ENCODE measurements at places on chromosomes 11 and 22.

GRCh38 chr11:131766637-131767036, 396.2 kb downstream of the NTM start:
- DNase-seq = no peak

- no peak for DNase-seq
Measured at GRCh38 chr22:49238181-49239141, 589.2 kb downstream of the BRD1 start.

DNA sequence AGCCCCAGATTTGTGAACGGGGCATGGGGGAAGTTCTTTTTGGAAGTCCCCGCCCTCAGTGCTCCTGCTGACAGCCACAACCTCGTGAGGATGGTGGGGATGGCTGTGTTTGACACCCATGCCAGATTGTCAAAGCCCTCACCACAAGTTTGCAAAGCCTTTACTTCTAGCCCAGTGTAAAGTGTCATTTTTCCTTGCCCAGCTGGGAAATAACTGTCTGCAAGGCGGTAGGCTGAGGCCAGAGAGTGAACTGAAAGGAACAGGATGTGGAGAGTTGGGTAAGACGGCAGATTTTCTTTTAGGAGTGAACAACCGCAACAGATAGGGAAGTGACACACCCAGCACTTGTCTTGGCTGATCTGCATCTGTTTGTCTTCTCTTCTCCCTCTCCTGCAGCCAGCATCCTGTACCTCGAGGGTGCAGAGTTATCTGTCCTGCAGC, 13.6 kb downstream of the IL17RA start:
- no peak for DNase-seq

DNA sequence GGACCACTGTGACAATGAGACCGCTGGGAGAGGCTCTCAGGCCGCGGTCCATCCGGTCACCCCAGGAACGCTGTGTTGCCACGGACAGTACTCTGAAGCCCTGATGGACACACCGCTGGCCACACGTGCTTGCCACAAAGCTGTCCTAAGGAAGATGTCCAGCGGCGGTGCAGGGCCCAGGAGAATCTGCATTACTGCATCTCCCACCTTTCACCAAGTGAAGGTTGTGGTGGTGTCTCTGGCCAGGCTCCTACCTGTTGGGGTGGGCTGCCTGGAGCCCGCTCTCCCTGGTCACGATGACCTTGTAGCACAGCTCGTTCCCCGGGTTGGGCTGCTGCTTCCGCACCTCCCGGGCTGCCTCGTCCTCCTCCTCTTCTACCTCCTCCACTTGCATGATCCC, 4.2 kb downstream of the TTLL12 start:
- no peak for DNase-seq

DNA sequence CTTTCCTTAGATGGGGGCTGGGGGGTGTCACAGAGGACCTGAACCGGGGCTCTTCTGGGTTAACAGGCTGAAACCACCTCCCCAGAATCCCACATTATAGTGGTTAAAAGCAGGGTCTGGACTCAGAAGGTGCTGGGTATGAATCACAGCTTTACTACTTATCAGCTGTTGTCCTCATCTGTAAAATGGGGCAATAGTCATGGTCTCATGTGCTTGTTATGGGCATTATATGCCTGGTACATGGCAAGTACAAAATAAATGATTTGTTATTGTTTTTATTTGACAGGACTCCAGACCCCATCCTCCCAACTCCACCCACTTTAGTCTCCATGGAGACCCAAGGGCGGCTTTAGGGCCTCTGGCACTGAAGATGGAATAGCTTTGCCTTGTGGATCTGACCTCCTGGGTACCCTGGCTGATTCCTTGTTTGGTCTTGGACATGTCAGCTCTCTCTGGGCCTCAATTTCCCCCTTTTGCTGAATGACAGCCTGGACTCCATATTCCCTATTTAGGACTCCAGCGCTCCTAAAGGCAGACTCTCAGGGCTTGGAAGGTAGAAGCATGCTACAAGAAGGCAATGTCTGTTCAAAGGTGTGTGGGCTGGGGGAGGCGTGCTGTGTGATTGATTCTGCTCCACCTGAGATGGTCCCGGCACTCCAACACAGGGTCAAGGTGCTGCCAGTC, 812 bp upstream of the SMTN start:
- DNase-seq = no peak

DNA sequence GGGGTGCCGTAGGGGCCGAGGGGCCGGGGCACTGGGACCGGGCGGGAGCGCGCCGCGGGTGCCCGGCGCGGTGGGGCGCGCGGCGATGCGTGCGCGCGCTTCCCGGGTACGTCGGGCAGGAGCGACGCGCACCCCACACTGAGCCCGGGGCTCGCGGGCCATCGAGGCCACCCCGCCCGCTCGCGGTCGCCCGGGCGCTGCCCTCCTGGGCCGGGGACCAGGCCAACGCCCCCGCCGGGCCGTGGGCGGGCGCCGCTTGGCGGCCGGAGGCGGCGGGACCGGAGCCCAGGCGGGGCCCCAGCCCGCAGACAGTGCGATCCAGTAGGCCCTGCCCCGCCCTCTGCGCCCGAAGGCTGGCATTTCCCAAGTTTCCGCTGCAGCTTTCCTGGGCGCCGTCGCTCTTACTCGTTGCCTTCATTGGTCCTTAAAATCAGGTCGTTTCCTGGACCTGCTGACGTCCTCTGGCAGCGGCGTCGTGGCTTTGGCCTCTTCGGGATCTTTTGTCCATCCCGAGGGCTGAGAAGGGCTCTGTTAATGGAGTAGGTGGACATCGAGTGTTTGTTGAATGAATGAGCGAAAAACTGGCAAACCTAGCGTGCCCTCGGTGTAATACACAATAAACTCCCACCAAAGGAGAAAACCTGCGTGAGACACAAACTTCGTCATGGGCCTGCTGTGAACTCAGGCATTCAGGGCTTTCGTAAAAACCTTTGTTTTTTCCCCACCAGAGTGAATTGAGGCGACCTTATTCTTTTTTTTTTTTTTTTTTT, 638 bp downstream of the PARVA start:
- no peak for DNase-seq

- peak; percentile 31 for DNase-seq
Measured at GRCh38 chr11:9774591-9775397, 110.9 kb downstream of the SWAP70 start.

DNA sequence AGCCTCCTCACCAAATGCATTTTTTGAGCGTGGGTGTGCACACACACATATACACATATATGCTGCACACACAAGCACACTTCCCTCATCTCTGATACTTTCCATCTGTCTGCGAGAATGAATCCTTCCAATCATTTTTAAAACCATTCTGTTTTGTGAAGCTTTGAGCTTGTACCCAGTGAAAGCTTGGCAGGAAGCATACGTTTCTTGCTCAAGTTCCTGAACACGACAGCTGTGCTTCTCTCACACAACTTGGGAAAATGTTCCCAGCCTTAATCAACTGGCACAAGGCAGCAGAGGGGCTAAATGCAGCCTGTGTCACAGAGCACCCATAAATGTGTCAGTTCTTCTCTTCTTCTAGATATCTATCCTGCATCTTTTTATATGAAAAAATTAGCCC, 524.0 kb upstream of the KIRREL3 start:
- no peak for DNase-seq

DNA sequence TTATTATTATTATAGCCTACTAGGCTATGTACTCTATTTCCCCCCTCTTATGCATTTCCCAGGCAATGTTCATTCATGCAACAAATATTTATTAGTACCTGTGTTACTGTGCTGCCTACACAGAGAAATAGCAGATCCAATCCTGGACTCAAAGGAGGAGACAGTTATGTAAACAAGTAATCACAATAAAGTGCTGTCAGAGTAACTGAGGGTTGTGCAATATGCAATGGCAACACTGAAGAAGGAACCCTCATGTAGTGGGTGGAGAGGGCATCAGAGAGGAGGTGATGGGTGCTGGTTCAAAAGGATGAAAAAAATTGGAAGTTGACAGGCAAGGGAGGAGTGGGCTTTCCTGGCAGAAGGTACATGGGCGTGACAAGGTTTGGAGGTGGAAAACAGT, 886 bp upstream of the P4HA3 start:
- DNase-seq = peak; percentile 21

DNA sequence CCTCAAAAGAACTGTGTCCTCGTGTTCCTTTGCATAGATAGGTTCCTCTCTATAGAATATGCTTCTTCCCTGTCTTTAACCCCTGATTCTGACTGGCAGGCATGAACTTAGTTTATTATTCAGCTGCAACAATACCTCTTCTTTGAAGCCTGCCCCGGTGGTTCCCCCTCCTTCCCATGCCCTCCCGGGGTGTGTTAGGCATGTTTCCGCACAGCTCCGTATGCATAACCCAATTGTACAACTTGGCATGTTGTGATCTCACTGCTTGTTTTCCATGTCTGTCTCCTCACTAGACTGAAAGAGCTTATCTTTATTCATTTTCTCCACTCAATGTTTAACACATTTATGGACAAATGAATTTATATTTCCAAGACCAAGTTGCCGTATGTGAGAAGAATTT, 72.6 kb downstream of the DEPDC5 start:
- no peak for DNase-seq

DNA sequence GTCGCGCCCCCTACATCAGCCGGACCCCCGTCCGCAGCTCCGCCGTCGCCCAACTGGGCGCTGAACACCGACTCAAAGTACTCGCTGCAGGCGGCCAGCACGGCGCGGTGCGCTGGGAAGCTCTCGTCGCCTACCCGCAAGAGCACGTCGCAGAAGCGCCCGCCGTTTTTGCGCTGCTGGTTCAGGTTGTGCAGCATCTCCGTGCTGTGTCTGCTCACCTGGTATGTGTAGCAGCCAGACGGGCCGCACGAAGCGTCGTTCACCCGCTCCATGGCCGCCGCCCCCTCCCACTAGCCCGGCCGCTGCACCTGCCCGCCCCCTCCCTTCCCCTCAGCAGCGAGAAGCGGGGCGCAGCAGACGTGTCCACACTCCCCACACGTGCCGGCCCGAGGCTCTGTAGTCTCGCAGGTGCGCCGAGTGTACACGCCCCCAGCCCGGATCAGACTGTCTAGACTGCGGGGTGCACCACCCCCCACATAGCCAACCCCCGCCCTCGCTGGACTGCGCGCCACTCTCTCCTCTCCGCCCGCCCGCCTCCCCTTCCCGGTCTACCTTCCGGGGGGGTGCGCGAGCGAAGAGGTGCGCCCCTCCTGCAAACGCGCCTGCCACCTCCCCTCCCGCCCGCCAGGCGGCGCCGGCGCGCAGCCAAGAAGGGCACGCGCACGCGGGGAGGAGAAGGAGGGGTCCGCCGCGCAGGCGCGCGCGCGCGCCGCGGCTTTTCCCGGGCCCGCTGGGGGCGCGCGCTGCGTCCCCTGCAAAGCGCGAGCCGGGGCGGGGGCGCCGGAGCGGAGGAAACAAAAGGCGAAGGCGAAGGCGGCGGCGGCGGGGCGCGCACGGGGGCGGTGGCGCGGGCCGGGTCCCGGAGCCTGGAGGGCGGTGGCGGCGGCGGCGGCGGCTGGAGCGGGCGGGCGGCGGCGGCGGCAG, 553 bp downstream of the PATZ1 start:
- peak; percentile 46 for DNase-seq

GRCh38 chr11:14577292-14577691, 57.1 kb upstream of the PSMA1 start:
- no peak for DNase-seq

GRCh38 chr11:99739464-99740089, 718.8 kb downstream of the CNTN5 start:
- peak; percentile 13 for DNase-seq

DNA sequence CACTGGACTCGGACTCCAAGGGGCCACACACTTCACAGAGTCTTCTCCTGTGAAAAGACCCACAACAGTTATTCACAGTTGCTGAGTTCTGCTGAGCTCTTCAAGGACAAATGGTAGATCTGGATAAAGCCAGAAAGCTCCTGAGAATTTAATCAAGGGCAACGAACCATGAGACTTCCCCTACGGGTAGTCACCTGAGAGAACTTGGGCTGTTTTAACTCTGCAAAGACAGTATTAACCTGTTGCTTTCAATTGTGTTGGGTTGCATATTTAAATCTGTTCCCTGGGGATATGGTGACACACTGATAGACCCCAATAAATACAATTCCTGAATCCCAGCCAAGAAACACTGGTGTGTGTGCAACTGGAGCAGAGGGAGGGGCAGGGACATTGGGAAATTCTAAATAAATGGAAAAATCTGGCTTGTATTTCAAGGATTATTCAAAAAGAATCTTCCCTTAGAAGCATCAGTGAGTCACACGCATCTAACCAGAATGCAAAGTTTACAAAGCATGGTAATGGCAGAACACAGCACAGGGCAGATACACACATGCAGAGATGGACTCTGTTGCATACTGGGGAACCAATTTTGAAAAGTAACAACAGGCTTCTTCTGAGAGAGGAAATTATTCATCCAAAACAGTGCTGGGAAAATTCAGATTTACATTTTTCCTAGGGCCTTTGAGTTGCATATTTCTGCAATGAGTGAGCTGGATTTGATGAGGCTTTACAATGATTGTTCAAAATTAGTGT, 4.0 kb downstream of the KCNJ1 start:
- DNase-seq = no peak

DNA sequence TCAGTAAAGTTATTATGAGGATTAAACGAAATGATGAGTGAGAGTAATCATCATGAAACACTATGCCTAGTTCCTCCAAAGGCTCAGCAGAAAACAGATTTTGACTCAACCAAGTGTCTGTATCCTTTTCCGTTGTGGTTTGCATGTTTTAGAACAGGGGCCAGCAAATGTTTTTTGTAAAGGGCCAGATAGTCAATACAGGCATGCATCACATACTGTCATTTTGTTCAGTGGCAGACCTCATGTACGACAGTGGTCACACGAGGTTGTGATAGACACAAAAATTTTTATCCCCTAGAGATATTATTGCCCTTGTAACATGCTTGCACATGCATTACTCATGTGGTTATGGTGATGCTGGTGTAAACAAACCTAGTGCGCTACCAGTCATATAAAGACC, 81.9 kb upstream of the SLC25A18 start:
- no peak for DNase-seq

GRCh38 chr11:64580412-64580811, 10.6 kb upstream of the SLC22A12 start:
- peak; percentile 47 for DNase-seq

DNA sequence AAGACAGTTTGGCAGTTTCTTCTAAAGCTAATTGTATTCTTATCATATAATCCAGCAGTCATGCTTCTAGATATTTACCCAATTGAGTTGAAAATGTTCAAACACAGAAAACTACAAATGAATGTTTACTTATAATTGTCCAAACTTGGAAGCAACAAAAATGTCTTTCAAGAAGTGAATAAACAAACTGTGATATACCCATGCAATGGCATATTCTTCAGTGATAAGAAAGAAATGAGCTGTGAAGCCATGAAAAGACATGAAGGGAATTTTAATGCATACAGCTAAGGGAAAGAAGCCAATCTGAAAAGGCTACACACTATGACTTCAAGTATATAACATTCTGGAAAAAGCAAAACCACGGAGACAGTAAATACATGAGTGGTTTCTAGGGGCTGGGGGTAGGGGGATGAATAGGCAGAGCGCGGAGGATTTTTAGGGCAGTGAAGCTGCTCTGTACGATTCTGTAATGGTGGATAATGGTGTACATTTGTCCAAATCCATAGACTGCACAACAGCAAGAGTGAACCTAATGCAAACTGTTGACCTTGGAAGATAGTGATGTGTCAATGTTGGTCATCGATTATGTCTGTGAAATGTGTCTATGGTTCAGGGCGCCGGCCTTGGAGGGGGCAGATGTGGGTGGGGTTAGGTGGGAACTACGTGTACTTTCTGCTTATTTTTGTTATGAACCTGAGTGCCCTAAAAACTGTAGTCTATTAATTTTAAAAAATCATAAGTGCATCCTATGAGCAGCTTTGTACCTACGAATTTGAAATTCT, 424.9 kb downstream of the TBC1D22A start:
- no peak for DNase-seq

Measured in LNCaP clone FGC (cell line).